ENCODE measurements at places on chromosomes 5 and 9.
A peak's percentile ranks its signal among the peaks of the same experiment; 100 is the strongest.

DNA sequence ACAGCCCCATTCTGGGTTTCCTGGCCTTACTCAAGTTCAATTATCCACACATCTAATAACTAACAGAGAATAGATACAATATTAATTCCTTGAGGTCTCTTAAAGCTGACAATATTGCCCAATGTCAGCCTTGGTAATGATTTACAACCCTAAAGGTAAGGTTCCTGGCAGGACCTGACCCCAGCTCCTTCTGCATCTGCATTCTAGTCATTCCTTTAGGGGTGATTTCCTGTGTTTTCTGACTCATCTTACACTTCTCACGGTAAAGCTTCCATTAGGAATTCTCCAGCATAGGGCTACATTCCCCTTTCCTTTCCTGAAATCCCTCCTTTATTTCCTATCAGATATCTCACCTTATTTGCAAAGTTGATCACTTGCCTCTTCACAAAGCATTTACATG lies 9.3 kb downstream of the HAVCR1 start:
- no peak for DNase-seq

GRCh38 chr5:94168151-94168550 lies 426.8 kb upstream of the POU5F2 start:
- DNase-seq = no peak

DNA sequence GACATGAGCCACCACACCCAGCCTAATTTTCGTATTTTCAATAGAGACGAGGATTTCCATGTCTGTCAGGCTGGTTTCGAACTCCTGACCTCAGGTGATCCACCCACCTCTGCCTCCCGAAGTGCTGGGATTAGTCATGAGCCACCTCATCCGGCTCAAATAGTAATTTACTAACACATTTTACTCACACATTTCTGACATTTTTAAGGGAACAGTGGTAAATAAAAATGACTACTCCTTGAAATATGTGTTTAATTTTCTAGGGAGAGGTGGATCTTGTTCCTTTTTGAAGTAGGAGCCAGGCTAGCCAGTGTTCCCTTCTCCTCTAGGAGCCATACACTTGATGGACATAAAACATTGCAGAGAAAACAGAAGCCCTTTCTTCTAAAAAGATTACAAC lies 55.2 kb upstream of the ERBIN start:
- DNase-seq = peak; percentile 85

DNA sequence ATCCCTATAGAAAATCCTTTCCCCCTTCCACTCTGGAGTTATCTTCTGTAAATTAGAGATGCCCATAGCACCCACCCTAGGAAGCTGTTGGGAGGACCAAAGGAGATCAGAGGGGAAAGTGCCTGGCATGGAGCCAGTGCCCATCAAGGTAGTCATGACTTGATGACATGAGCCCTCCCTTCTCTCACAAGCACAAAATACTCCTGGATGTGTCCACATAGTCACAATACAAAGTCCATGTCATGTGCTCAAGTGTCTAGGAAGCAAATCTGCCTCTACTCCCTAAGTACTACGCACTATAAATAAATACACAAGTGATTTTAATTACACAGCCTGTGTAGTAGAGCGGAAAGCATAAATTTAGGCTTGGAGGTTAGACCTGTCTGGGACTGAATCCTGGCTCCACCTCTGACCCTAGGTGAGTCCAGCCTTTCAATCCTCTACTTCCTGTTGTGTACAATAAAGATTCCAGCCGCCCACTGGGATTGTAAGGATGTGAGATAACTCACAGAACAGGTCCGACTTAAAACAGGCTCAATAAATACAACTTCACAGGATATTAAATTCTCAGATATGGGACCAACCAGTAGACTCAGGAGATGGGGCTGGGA lies 30.6 kb downstream of the TTC39B start:
- peak; percentile 38 for DNase-seq

- no peak for DNase-seq
Observed at GRCh38 chr5:59519338-59519737, 374.2 kb downstream of the PDE4D start.

- DNase-seq = no peak
Observed at GRCh38 chr5:87405472-87406155, 7.1 kb downstream of the CCNH start.

DNA sequence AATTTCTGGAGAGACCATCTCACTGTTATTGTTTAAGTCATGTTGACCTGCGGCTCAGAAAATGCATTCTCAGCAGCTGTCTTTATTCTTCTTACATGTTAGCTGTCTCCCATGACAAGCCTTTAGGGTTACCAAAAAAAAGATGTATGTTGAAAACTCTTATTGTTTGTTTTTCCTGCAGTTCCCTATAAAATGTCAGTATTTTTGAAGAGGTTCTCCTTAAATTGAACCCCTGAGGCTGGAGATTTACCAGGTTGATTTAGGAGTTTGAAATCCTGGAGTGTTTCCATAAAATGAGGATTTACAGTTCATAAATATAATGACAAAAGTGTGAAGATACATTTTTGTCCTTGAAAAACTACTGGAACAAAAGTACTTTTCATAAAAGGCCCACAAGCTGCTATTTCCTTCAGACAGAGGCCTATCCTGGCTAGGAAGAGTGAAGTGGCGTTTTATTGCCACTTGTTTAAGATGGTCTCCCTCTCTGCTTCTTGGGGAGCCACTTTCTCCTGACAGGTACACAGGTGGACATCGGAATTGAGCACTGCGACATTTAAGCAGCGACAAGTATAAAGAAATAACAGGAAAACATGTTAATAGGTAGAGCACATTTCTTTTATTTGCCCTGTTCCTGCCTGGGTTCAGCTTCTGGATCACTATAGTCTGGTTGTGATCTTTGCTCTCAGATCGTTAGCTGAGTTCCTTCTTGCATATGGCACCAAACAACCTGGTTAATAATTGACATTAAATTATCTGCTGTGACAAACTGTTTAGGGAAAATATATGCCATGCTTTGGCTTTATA lies 344.8 kb upstream of the RPS23 start:
- no peak for DNase-seq

GRCh38 chr9:122216138-122216797 lies 12.5 kb downstream of the LHX6 start:
- no peak for DNase-seq

DNA sequence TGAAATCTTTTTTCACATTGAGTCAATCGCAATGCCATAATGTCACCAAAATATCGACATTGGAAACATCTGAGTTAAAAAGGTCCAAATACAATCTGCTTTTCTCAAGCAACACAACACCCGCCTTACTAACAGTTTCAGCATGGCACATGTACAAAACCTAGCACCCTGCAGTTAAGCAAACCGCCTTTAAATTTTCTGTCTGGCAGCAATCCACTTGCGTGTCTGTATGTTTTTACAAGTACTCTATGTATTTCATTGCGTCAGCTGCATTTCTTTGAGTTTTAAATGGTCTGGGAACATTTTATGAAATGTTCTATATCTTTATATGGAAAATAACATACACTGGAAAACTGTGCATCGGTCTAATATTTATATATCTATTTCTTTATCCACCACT lies 134.6 kb downstream of the DENND1A start:
- DNase-seq = no peak

DNA sequence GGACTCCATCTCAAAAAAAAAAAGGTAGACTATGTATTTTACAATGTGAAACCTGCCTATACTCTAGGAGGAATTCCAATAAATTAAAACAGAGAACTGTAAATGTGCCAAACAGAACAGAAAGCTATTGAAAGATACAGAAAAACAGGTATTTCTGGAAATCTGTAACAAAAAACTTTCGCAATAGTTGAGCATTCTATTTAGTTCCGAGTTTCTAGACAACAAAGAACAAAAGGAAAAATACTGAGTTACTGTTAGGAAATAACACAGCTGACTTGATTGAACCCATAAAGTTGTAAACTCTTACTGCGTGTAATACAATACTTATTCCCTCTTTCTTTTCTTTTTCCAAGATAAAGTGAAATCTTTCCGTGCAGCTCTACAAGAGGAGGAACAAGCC lies 18.6 kb downstream of the DIMT1 start:
- DNase-seq = peak; percentile 82

- DNase-seq = no peak
Observed at GRCh38 chr5:175866377-175866907, 4.9 kb upstream of the CPLX2 start.

DNA sequence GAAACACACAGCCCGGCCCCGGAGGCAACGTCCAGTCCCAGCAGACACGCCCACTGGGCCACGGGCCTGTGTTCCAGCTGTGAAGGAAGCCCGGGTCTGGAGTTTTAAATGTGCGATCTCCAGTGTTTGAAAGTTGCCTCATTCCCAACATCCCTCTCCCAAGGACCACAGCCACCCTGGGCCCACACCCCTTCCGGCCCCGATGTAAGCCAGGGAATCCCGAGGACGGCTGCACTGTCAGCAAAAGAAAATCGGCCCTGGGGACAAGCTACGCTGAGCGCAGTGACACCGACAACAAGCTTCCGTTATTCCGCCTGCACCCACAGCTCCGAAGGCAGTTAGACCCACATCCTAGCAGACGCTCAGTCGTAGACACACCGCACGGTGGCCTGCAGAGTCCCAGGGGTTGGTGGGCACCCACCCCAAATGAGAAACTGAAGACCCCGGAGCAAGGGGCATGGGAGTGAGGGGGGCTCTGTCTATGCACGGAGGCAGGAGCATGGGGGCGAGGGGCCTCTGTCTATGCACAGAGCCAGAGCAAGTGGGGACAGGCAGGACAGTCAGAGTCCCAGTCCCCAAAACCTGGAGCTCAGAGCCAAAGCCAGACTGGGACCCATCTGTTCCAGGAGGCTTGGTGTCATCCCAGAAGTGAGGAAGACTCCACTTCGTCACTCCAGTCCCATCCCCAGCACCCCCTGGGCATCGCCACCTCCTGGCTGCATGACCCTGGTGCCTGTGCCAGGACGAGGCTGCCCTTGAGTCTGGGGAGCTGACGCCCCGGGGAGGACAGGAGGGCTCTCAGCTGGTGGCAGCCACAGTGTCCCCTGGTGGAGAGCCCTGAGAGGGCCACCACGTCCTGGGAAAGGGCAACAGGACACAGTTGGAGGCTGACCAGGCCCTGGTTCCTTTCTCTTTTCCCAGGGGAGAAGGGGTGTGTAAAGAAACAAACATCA lies 23.4 kb downstream of the GLT6D1 start:
- DNase-seq = no peak

DNA sequence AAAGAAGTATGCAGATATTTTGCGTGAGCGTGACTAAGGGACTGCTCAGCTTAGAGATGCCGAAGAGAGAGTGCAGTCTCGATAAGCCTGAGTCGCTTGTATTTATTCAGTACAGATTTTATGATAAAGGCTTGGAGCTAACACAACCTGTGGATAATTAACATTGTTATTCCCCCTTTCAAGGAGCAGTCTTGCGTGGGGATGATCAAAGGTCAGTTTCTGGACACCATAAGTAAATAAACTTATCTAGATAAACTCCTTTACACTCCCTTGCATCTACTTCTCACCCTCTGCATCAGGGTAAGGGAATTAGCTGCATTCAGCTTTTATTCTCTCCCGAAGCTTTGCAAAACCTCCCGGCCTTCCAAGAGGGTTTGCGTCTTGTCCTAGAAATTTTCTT lies 357.8 kb upstream of the ST8SIA4 start:
- DNase-seq = no peak

DNA sequence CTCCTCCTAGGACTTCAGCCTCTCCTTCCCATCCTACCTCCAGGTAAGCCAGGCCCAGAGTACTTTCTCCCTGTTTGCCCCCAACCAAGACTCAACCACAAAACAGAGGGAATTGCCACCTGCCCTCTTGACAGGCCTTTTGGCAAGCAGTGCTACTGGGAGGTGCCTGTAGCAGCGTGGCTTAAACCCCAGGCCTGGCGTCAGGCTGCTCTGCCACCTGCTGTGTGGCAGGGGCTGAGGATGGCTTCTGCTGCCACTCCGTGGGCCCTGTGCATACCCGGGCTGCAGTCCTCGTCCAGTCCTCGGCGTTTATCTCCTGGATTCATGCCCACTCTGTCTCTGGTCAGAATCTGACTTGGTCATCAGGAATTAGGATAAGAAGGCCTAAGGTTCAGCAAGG lies 163.1 kb downstream of the PAX5 start:
- DNase-seq = no peak

GRCh38 chr5:69451941-69452647 lies 37.2 kb downstream of the MARVELD2 start:
- no peak for DNase-seq

DNA sequence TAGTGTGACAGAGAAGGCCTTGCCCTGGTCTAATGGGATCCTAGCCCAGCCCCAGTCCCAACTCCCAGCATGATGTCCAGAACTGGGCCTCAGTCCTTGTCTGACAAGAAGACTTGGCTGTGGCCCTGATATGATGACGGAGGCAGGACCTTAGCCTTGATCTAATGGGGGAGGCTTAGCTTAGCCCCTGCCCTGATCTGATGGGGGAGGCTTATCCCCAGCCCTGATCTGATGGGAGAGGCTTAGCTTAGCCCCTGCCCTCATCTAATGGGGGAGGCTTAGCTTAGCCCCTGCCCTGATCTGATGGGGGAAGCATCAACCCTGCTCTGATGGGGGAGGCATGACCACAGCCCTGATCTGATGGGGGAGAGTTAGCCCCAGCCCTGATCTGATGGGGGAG lies 3.7 kb downstream of the PKN3 start:
- DNase-seq = no peak

DNA sequence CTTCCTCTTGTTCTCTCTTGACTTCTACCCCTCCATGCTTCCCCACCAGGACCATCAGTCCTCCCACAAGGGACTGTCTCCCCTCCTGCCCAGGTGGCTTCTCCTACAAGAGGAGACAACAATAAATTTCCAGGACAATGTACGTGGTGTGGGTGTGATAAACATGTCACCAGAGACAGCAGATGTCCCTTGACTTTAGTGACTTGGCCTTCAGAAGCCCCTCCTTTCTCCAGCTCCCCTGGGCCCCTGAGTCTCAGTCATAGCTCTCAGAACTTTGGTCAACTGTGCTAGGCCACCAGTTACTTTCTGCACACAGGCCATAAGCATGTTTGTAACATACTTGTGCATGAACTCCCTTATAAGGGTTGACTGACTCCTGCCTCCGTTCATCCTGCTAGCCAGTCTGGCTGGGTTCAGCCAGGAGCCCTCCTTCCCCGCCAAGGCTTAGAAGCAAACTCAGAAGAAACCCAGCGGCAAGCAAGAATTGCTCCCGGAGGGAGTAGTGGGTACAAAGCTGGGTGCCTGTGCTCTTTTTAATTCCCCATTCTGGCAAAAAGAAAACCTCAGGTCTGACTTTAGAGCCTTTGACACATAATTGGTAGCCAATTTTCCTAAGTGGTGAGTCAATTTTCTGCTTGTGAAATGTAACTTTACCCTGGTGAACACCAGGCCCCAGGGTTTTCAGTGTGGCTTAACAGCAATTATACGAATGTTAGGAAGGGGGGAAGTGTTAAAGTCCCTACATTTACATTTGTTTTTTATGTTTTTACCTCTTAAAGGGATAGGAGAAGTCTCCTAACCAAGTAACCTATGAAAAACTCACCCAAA lies 49.2 kb downstream of the EBF1 start:
- DNase-seq = no peak

- DNase-seq = no peak
Observed at GRCh38 chr9:37555786-37556185, 20.4 kb downstream of the FBXO10 start.

- DNase-seq = no peak
Observed at GRCh38 chr9:137786511-137786920, 91.1 kb upstream of the CACNA1B start.

- DNase-seq = no peak
Observed at GRCh38 chr5:179281694-179282093, 63.6 kb downstream of the ADAMTS2 start.

Data from bronchial epithelial cell (primary cell).